A549 (cell line): ENCODE measurements at places on chromosomes 5 and 9.
A peak's percentile ranks its signal among the peaks of the same experiment; 100 is the strongest.

- DNase-seq: peak; percentile 59
Measured at GRCh38 chr5:83711982-83712601, 8.6 kb downstream of the HAPLN1 start.

GRCh38 chr5:59125011-59125961, 542.4 kb downstream of the RAB3C start:
- no peak for DNase-seq

- DNase-seq: peak; percentile 46
Measured at GRCh38 chr5:119267958-119268386, 87.8 kb upstream of the TNFAIP8 start.

DNA sequence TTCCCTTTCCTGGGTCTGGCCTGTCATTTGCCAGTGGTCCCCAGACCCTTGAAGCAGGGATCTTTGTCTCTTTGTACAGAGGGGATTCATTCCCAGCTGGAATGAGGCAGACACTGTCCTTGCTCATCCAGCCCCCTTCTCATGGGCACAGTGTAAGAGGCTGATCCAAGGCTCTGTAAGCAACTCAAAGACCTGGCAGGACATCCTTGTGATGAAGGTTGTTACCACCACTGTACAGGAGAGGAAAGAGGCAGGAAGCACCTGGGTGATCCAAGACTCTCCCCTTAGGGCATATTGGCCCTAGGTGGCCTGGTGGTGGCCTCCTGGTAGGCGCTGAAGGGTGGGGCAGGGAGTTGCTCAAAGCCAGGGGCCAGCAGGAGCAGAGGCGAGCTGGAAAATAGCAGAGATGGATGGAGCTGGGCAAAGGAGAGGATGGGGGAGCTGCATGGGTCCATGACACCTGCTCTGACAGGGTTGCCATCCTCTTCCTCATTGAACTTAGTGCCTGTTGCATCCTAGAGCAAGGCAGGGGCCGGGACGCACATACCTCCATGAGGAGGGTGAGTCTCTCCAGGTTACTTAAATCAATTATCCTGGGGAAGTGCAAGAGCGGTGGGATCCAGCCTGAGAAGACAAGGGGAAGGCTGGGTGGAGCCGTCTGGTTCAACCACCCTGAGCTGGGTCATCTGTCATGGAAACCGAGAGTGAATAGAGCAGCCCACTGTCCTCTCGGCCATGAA, 9.8 kb upstream of the GADD45G start:
- no peak for DNase-seq

DNA sequence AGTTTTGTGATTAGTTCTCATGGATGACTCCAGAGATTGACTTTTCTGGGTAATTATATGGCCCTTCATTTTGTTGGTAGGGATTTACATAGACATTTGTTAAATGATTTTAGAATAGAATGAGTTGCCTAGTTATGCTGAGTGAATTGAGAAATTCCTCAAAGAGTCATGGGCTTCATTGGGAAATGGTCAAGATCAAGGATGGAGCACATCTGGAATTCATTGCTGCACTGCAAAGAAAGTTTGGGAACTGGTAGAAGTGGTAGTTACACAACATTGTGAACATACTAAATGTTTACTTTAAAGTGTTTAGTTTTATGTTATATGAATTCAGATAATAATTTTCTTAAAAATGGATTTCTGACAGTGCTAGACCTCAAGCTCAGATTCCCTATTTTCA, 46.5 kb downstream of the PIP5K1B start:
- DNase-seq: no peak

DNA sequence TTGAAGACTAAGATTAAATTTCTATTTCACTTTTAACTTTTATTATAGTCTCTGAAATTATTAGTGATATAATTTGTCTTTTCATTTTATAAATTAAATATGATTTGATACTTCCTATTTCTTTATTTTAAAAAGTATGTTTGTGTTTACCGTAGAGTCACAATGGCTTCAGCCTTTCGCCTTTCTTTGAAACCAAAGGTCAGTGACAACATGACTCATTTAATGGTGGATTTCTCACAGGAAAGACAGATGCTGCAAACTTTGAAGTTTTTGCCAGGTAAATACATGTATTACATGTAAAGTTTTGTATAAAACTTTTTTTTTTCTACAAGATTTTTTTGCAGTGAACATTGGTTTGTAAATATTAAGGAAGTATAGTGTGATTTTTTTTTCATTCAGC, 36.4 kb downstream of the FSD1L start:
- DNase-seq: no peak

DNA sequence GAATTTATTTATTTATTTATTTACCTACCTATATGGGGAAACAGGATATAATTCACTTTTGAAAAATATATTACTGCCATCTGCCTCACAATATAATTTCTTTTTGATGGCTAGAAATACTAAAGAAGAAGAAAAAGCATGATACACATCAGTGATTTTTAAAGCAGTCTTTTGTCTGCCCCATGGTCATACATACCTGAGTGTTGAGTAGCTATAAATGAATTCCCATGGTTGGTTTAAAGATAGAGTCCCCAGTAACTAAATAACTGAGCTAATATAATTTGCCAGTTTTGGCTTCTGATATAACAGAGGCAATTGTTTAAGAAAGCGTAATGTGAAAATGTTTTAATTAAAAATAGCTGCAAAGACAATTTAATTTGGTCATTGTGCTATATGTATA, 447.8 kb downstream of the PDE4D start:
- DNase-seq: no peak

DNA sequence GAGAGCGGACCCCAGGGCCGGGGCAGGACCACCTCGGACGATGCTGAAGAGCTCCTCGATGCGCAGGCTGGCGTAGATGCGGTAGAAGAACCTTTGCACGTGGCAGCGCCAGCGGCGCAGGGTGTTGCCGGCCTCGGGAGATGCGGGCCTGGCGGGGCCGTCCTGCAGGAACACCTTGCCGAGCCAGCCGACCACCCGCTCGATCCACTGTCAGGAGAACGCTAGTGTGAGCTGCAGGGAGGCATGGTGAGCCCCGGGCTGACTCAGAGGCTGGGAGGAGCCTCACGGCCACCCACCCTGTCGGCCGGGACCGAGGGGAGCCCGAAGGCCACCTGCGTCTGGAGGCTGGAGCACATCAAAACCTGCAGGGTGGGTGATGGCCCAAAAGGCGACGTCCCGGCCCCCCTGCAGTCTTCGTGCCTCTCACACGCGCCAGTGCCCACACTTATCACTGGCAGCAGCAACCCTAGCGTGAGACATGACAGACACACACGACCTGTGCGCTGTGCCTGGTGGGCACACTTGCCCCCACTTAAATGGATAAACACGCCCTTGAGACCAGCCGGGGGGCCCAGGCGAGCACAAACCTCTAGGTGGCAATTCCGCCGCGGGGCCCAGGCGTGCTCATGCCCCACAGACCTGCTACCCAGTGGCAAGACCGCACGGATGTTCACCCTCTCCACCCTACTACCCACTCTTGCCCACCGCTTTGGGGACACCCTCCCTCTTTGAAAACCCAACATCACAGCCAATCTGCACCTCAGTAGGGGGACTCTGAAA, 3.3 kb downstream of the ANAPC2 start:
- DNase-seq: no peak

DNA sequence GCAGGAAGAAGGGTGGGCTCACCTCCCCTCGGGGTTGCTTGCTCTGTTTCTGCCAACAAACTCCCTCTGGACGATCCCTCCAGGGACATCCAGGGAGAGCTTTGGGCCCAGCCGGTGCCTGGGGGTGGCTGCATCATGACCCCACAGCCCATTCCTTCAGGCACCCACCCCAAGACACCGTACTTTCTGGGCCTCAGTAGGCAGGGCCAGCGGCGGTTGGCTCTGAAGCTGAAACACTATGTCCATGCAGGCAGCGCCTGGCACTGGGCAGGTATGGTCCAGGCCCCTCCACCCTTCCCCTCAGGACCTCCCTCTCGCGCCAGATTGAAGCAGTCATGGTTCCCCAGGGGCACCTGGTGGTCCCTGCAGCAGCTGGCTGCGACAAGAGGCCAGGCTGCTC, 18.5 kb upstream of the SUSD3 start:
- DNase-seq: no peak

GRCh38 chr5:138753794-138754698, 821 bp downstream of the CTNNA1 start:
- peak; percentile 70 for DNase-seq

- no peak for DNase-seq
Measured at GRCh38 chr5:124027441-124027840, 515.5 kb downstream of the CSNK1G3 start.

- no peak for DNase-seq
Measured at GRCh38 chr9:135306699-135307098, 172.9 kb upstream of the PPP1R26 start.

DNA sequence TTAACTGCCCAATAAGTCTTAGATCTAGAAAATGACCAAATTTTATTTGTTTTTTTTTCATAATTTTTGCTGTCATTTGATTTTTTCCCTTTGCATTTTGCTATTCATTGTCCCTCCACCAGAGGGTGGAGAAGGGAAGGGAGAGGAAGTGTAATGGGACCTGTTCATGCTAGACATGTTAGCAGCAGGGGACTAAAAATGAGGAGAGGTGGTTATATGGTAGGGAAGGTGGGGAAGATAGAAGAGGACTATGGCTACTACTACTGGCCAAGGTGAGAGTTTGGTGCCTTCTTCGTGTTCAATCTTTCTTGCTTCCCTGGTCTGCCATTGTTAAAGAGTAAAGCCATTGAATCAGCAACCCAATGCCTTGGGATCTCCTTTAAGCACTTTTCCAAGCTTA, 6.4 kb downstream of the GRIA1 start:
- no peak for DNase-seq

DNA sequence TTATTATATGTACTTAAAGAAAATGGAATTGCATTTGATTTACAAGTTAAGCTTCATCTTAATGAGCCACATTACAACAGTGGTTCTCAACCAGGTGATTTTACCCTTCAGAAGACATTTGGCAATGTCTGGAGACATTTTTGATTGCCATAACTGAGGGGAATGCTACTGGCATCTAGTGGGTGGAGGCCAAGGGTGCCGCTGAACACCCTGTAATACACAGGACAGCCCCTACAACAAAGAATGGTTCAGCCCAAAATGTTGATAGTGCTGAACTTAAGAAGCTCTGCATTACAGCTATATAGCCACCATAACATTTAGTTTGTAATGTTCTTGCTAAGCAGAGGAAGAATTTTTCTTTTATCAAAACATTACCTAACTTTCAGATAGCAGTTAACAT, 103.1 kb downstream of the PAM start:
- DNase-seq: no peak

DNA sequence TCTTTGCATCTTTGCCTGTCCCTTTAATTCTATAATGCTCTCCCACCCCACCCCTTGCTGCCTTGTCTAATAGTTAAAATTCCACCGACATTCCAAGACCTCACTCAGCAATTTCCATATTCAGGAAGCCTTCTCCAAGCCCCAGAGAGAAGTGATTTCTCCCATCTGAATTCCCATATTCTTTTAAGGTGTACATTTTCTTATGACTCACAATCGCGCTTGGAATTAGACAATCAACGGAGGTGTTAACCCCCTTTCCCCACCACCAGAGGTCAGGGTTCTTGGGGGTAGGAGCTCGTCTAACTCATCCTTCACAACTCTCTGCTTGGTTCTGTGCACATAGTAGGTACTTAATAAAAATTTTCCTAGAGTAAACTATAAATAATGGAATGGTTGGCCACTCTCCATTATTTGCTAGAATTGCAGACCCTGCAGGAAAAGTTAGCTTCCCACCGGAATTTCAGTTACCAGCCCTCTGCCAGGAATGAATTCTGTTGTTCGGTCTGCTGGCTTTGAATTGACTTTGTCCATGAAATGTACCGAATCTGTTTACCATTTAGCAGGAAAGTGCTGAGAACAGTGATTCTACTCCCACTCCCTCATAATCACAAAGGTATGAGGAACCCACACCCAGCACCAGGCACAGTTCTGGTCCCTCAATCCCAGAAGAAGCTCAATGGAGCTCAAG, 5.0 kb downstream of the KCNIP1 start:
- DNase-seq: no peak

GRCh38 chr5:95827892-95828246, 5.3 kb upstream of the GLRX start:
- DNase-seq: no peak

- DNase-seq: no peak
Measured at GRCh38 chr5:7816535-7816901, 34.4 kb downstream of the CFAP90 start.

- DNase-seq: no peak
Measured at GRCh38 chr9:125079931-125080330, 63.4 kb downstream of the SCAI start.

DNA sequence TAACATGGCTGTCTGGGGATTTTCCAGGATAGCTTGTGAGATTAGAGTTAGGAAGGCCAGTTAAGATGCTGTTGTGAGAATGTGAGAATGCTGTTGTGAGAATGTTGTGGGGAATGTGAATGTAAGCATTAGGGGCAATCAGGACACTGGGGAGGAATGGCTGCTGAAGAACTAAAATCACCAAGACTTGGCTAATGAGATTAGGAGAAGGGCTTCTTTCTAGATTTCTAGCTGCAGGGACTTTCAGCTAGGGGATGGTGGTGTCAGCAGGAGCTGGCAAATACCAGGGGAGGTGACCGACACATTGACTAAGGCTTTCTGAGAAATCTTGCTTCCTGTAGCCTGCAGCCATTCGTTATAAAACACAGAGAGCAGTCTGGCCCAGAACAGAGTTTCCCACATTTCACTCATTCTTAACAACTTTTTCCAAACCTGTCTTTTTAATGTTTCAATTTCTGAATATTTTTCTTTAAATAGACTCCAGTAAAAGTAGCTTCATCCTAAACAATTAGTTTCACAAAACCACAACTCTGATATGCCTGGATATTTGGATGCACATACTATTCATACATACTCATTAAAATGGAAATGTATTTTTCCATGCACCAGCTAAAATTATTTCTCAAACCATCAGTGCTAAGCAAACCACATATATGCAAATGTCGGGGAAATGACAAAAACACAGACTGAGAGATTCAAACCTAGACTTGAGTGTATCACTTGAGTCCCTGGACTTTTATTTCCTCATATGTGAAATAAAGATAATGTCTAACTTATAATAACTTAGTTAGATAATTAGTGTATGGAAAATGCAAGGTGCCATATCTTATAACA, 89.3 kb upstream of the TNC start:
- no peak for DNase-seq

DNA sequence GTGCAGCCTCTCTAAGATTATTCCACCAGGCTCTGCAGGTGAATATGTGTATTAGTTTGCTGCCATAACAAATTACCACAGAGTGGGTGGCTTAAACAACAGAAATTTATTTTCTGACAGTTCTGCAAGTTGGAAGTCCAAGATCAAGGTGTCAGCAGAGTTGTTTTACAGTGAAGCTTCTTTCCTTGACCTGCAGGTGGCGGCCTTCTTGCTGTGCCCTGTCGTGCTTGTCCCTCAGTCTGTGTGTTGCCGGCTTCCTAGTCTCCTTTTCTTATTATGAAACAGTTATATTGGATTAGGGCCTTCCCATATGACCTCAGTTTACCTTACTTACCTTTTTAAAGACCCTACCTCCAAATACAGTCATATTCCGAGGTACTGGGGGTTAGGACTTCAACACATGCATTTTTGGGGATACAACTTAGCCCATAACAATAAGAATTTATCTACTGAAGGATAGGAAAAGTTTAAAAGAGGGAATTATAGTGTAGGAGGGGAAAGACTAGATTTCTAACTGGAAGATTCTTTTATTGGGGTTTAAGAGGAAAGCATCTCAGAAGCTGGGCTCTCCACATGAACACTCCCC, 97.4 kb downstream of the OSTF1 start:
- peak; percentile 59 for DNase-seq

GRCh38 chr9:129497005-129497812, 123.7 kb downstream of the C9orf50 start:
- no peak for DNase-seq
